ENCODE measurements at places on chromosomes 16 and 17.

DNA sequence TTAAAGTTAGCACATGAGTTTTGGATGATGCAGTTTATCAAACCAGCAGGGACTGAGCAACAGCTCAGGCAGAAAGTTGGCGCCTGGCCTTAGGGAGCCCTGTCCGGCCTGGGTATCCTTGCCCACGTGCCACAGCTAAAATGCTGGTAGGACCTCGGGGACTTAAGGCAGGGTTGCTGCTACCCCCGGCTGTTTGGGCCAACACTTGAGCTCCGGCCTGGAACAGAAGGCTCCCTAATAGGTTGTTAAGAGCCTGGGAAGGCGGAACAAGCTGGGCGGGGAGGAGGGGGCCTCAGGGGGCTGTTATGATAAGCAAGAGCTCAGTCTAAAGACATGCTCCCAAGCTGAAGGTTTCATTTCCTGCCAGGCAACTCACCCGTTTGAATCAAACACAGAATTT is 39.7 kb downstream of the CUEDC1 start:
- DNase-seq, result no peak

DNA sequence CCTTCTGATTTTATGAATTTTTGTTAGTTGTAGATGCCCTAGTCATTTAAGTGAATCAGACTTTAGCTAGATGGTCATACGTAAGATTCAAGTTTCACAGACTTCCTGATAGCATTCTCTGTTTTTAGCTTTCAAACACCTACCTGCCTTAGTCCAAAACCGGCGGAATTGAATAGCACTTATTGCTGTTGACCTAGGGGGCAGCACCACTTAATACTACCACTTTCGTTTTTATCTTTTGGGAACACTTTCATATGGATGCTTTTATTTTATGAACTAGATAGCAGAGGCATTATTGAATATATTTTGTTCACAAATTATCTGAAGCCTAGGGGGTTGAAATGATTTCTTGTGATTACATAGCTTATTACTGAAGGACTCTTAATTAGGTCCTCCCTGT is 31.5 kb downstream of the TADA2A start:
- DNase-seq, result no peak

DNA sequence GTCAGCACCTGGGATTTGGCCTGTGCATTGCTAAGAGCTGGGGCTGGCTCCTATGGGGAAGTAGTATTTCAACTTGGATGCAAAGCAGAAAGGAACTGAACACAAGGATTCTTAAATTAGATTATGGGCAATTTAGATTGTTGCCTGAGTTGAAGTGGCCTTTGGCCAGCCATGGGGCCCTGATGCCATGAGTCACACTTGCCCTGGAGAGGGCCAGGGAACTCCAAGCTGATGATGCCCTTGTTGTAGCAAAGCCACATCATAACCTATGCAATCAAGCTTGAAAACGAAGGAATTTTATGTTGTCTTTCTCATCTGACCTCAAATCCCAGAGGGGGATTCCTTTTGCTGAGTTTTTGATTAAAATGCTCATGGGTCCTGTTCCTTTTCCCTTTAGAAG is 3.9 kb upstream of the SPATA32 start:
- DNase-seq, result no peak

GRCh38 chr16:76346210-76346609 is 69.0 kb downstream of the CNTNAP4 start:
- DNase-seq, result no peak

All from NCI-H2107 (cell line).